ENCODE measurements at places on chromosomes 16 and 17.

DNA sequence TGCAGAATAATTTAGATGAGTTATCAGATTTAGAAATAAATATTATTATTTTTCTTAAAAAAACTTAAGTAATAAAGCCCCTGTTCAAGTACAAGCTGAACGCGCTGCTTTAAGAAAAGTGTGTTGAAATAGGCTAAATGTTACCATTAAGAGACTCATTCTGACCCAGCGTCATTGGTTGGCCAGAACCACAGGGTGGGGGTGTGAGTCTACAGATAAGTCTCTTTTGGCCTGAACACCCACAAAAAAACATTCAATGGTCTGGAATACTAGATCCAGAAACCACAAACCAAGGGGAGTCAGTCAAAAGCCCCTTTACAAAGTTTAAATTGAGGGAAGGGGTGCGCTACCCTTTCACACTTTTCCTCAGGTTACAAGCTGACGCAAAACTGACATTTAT, 776.1 kb downstream of the KCNJ2 start:
- no peak for DNase-seq

GRCh38 chr17:50096092-50096491, 941 bp downstream of the PDK2 start:
- no peak for DNase-seq

DNA sequence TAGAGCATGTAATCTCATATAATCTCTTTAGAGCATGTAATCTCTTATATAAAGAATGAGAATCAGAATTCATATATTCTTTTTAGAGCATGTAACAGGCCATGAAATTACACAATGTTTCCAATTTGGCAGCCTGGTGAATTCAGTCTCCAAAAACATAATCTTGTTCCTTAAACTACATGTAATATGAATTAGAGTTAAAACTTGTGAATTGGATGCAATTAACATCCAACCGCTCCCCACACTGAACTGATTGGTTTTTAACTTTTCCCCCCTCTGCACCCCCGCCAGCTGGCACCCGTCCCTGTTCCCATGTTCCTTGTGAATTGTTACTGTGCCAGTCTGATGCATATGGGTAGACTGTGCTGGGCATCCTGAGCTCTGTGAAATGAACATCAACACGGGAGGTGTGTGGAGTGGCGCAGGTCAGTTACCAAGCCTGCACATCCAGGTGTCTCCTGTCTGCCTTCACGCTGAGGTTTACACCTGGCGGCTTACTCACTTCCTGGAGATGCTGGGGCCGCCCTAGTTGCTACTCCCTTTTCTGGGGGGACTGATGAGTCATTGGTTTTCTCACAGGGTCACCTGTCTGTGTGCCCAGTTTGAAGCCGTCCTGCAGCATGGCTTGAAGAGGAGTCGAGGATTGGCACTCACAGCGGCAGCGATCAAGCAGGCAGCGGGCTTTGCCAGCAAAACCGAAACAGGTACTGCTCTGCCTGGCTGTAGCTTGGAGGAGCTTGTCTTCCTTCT, 50.4 kb downstream of the SNX29 start:
- peak; percentile 3 for DNase-seq

- no peak for DNase-seq
Observed at GRCh38 chr17:77038884-77039555, 101.7 kb upstream of the SEC14L1 start.

DNA sequence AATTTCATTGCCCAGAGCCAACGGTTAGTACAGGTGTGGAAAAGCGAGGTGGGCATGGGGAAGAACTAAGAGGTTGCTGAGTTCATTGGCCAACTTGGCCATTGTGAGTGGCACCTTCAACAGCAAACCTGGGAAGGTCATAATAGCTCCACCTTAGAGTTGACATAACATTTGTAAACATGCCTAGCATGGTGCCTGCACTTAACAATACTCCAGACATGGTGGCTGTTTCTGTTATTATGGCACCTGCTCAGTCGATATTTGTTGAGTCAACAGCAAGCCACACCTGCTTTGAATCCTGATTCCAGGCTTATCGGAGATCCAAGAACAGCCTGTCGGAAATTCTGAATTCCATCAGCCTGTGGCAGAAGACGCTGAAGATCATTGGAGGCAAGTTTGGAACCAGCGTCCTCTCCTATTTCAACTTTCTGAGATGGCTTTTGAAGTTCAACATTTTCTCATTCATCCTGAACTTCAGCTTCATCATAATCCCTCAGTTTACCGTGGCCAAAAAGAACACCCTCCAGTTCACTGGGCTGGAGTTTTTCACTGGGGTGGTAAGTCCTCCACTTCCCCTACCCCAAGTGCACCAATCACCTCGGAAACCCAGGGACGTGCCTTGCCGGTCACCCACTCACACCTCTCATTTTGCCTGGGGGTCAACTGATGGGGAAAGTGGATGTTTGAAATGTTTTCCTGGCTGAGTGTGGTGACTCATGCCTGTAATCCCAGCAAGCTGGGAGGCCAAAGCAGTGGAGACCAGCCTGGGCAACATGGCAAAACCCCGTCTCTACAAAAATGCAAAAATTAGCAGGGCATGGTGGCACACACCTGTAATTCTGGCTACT, 46.0 kb downstream of the TMC5 start:
- no peak for DNase-seq

DNA sequence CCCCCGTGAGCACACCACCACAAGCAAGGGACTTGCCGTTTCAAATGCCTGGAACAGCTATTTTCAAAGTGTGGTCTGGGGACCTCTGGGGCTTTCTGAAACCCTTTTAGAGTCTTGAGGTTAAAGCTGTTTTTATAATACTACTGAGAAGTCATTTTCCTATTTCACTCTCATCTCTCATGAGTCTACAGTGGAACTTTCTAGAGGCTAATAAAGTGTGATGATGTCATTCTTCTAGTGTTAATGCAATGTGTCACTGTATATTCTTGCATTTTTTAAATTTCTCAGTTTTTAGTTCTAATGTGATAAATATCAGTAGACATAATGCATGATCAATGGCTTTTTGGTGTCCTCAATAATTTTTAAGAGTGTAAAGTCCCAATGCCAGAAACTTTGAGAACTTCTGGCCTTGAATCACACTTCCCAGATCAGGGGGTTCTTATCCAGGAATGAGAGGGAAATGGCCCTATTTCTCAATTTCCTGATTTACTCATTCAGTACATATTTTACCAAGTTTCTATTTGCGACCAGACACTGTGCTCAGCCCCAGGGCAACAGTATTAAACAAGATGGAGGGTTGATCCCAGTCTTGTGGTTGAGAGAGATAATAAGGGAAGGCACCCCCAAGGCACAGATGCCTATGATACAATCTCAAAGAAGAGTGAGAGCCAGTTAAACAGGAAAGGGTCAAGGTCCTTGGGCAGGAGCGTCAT, 444.0 kb downstream of the HS3ST3B1 start:
- DNase-seq: no peak

GRCh38 chr16:81661082-81661481, 118.0 kb upstream of the PLCG2 start:
- no peak for DNase-seq

GRCh38 chr16:424033-424622, 1.3 kb upstream of the RAB11FIP3 start:
- no peak for DNase-seq

DNA sequence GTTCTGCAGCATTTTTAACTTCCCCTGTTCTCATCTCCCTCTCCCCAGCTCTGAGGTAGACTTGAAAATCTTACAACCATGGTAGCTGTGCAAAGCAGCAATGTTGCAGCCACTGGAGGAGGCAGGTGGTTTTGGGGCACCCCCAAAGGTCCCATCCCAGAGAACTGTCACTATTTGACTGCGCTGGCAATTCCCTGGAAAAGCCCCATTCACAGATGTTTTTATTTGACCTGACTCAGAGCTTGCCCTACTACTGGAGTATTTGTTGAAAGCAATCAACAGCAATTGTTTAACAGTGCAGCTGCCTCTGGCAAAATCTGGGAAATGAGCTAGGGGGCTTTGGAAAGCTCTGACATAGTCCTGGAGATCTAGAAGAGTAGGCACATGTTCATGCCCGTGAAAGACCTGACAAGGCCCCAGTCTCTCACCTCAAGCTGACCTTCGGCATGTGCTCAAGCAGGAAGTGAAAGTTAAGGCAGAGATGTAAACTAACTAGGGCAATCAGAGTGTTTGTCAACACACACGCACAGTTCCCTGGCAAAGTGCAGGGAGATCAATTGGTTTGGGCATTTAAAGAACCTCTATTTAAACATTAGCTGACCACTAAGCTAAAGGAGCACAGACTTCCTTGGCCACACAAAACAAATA, 19.7 kb upstream of the PIK3R5 start:
- DNase-seq: no peak

GRCh38 chr17:27596096-27596495, 34.9 kb upstream of the LGALS9 start:
- no peak for DNase-seq

DNA sequence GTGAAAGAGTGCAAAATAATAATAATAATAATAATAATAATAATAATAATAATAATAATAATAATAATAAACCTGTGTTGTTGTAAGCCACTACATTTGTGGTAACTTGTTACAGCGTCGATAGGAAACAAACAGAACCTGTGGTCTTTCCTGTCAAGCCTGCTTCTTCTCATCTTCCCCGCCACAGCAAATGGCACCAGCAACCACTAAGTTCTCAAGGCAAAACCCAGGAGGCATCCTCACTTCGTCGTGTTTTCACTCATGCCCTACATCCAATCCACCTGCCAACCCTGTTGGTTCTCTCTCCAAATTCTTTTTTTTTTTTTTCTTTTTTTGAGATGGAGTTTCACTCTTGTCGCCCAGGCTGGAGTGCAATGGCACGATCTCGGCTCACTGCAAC, 34.2 kb downstream of the ITGAE start:
- no peak for DNase-seq

DNA sequence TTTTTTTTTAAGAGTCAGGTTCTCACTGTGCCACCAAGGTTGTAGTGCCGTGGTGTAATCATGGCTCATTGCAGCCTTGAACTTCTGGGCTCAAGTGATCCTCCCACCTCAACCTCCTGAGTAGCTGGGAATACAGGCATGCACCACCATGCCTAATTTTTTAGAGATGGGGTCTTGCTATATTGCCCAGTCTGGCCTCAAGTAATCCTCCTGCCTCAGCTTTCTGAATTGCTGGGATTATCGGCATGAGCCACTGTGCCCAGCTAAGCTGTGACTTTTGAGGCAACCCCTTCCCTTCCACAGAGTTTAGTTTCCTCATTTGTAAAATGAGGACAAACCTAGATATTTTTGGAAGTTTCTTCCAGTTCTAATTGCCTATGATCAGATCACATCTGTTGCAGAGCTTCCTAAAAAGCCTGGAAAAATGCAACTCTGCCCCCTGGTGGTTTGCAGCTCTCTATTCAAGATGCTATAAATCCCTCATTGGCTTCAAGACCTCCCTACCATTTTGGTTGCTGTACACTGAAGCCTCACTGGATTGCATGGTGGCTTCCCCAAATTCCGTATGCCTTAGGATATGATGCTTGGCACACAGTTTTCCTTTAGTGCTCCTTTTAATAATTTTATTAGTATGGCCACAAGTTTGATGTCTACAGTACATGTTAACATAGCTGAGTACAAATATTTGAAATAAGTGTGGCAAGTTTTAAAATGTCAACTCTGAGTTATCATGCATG, 19.3 kb downstream of the GDE1 start:
- peak; percentile 58 for DNase-seq

DNA sequence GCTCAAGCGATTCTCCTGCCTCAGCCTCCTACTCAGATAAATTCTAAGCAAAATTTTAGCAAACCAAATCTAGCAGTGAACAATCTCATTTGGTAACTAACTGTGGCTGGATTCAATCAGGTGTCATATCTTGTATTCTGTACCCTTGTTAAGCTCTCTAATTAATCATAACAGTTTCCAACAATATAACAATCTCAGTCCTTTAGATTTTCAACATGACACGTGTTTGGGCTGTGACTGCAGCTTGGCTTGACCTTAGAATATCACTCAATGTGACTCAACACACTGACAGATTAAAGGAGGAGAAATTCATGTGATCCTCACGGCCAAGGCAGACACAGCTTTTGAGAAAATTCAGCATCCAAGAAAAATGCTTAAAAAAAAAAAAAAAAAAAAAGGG, 133.6 kb downstream of the BANP start:
- DNase-seq: no peak

GRCh38 chr16:54628796-54629625, 301.7 kb upstream of the IRX5 start:
- DNase-seq: no peak

- DNase-seq: peak; percentile 79
Observed at GRCh38 chr16:22192261-22193062, 13.6 kb upstream of the EEF2K start.

DNA sequence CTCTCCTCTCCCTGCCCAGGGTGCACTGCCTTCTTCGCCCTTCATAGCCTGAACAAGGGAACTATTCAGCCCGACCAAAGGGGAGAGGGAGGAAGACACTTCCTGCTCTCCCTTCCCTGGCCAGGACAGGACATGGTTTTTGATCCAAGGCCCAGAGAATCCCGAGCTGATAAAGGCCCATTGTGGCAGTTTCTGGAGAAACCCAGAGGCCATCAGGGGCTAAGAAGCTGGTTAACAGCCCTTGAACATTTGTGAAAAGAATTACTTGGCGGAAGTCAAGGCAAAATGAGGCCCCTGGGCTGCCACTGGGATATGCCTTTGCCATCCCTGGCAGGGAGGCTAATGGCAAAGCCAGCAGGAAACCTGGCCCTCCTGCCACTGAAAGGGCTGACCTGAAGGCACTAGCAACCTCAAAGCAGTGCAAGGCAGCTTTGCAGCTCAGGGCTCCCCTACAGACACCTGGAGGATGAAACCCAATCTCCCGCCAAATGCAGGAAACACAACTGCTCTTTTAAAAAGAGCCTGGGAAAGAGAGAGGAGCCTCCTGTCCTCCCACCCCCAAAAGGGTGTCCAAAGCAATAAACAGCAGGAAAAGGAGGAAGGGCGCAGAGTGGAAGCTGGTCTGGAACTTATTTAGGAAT, 12.6 kb downstream of the PHB1 start:
- no peak for DNase-seq

DNA sequence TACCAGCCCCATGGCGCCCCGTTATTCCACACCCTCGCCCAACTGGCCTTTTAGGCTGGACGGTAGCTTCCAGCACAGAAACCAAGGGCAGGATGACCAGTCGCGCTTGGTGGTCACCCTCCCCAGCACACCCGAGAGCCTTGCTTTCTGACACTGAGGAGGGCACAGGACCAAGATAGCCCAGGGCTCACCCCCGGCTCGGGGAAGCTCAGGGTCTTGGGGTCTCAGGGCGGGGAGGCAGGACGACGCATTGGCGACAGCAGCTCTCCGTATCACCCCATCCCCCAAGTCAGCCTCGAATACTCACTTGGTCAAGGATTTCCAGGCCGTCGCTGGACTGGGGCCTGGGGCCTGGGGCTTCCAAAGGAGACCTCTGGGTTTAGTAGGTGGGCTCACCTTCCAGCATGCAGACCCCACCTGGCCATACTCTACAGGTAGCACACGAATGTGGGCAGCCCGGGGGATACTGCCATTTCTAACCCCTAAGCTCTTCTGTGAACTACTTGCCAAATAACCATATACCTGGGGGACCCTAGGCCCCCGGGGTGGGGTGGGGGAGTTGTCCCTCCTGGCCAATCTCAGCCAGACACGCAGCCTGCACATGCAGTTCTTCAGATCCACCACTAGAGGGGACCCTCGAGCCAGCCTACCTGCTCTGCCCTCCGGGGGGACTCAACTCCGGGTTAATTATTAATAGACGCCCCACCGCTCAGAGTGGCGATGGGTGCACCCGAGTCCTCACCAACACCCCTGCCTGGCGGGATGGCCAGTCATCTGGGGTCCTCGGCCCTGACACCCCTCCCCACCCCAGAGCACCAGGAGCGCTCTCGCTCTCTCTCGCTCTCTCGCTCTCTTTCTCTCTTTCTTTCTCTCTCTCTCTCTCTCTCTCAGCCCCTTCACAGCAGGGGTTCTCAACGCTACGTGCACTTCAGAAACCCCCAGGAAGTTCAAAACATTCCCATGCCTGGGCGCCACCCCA, 30.0 kb downstream of the TBC1D16 start:
- peak; percentile 65 for DNase-seq

All from CD4-positive, alpha-beta T cell treated with Interleukin-15 for 4 hours (primary cell).